Right ventricle myocardium inferior (tissue), 1 donor: ENCODE measurements at places on chromosomes 13 and 19. TPM values are rescaled to one million over a fixed set of nuclear protein-coding genes. Genes with fewer than 3 reads are reported as not detected.

HIF3A gene
- 73.8 TPM for total RNA-seq

FFAR1 gene
- not detected for total RNA-seq

CGB1 gene
- total RNA-seq: not detected

TMEM190 gene
- not detected for total RNA-seq

GRCh38 chr19:14183741-14184350 is 22.1 kb downstream of the ADGRL1 start:
- no peak for DNase-seq

GRCh38 chr13:50235604-50236342 is 220.5 kb downstream of the KCNRG start:
- no peak for DNase-seq
